Spleen (tissue), 13 donors: ENCODE measurements at places on chromosomes 1 and 21. TPM values are rescaled to one million over a fixed set of nuclear protein-coding genes. Genes with fewer than 3 reads are reported as not detected.

Gene XCL2
- 5.1 TPM for polyA plus RNA-seq

Gene HHAT
- 1.7 TPM for polyA plus RNA-seq

Gene SLC66A1
- 9.6 TPM for polyA plus RNA-seq

Gene RGSL1
- polyA plus RNA-seq: not detected

Gene FMO3
- polyA plus RNA-seq: 0.64 TPM

Gene PEAR1
- 6.2 TPM for polyA plus RNA-seq

Gene KRTAP19-1
- not detected for polyA plus RNA-seq

Gene TTC24
- polyA plus RNA-seq: 2.7 TPM

Gene AGMAT
- polyA plus RNA-seq: 2.8 TPM
